ENCODE measurements at places on chromosomes 4 and X.

- no peak for DNase-seq
Measured at GRCh38 chr4:38983787-38984598, 48.2 kb downstream of the TMEM156 start.

GRCh38 chr4:165294907-165295306 is 32.6 kb upstream of the MSMO1 start:
- no peak for DNase-seq

DNA sequence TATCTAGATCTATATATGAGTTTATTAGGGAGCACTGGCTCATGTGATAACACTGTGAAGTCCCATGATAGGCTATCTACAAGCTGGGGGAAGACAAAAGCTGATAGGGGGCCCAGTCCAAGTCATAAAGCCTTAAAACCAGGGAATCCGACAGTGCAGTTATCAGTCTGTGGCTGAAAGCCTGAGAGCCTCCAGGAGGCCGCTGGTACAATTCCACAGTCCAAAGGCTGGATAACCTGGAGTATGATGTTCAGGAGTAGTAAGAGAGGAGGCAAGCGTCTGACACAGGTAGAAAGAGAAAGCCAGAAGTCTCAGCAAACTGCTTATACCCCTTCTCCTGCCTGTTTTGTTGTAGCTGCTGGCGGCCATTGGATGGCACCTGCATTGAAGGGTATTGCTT is 177.6 kb upstream of the SPRY1 start:
- no peak for DNase-seq

DNA sequence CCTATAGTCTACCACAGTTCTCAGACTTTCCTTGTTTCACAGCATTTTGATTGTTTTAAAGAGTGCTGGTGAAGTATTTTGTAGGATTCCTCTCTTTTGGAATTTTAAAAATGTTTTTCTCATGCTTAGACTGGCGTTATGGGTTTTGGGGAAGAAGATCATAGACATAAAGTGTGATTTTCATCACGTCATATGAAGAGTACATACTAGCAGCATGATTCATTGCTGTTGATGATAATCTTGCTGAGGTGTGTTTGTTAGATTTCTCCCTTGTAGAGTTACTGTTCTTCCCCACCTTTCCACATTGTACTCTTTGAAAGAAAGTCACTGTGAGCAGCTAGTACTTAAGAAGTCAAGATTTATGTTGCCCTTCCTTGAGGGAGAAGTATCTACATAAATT is 396.1 kb upstream of the GNPDA2 start:
- no peak for DNase-seq

DNA sequence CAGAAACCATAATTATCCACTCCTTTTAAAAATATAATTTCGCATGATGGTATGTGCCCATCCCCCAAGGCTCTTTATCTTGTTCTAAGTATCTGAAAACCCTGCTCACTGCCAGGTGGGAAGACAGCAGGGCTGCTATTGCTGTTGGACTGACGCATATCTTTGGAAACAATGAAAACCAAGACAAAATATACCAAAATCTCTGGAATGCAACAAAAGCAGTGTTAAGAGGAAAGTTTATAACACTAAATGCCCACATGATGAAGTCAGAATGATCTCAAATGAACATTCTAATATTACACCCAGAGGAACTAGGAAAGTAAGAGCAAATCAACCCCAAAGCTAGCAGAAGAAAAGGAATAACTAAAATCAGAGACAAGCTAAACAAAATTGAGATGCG is 162.0 kb downstream of the FAM47B start:
- no peak for DNase-seq

GRCh38 chr4:55733932-55734331 is 85.7 kb upstream of the EXOC1L start:
- DNase-seq, result no peak

DNA sequence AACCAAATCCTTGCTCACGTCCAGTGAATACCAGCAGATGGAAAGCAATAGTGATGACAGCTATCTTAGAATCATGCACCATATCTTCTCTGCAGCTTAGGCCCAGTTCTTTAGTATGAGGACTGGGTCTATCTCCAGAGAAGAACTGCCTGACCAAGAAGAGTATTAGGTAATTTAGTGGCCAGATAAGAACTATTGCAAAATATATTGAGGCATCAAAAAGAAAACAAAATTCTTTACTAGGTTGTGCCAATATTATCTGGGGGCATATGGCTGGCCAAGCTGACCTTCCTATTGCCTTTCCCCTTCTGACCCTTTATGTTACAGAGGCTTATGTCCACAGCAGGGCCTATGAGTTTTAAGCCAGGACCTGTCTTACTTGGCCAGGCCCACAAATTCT is 91.2 kb downstream of the RLIM start:
- no peak for DNase-seq
